Sciatic nerve (tissue), 2 donors: ENCODE measurements at places on chromosomes 11 and 22. TPM values are rescaled to one million over a fixed set of nuclear protein-coding genes. Genes with fewer than 3 reads are reported as not detected.

Gene SMC1B
- total RNA-seq, result not detected

Gene OR6A2
- total RNA-seq, result 0.18 TPM

Gene SLC1A2
- total RNA-seq, result 0.98 TPM

- no peak for DNase-seq
Observed at GRCh38 chr11:33691066-33691864, 9.4 kb downstream of the C11orf91 start.

DNA sequence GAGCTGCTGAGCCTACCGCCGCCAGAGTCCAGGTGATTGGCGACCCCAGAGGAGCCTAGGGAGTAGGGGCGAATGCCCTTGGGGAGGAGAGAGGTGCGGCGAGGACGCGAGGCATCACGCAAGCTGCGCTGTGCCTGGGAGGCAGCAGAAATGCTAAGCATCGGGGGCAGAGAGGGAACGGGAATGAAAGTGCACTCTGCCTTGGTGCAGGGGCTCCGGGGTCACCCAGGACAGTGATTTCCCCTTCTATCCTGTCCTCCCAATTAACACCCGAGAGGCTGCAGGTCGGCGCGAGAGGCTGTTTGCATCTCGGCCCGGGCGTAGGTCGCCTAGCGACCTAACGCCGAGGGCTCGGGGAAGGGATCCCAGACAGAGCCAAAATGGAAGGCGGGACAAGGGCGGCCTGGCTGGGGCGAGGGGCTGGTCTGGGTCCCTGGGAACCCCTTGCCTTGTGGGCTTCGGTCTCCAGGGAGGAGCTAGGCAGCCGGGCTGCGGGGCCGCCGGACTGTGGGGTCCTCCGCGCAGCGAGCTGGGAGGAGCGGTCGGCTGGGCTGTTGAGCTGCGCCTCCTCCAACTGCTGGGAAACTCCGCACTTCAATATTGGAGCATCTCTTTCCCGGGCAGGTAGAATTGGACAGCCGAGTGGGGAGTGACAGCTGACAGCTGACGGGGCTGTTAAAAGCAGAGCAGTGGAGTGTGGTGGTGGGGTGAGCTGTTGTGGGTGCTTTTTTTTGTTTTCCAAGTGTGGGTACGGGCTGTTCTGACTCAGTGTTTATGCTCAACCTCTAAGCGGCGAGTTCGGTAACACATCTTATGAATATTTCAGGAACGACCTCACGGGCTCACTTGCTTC, 657 bp downstream of the ELMOD1 start:
- no peak for DNase-seq

DNA sequence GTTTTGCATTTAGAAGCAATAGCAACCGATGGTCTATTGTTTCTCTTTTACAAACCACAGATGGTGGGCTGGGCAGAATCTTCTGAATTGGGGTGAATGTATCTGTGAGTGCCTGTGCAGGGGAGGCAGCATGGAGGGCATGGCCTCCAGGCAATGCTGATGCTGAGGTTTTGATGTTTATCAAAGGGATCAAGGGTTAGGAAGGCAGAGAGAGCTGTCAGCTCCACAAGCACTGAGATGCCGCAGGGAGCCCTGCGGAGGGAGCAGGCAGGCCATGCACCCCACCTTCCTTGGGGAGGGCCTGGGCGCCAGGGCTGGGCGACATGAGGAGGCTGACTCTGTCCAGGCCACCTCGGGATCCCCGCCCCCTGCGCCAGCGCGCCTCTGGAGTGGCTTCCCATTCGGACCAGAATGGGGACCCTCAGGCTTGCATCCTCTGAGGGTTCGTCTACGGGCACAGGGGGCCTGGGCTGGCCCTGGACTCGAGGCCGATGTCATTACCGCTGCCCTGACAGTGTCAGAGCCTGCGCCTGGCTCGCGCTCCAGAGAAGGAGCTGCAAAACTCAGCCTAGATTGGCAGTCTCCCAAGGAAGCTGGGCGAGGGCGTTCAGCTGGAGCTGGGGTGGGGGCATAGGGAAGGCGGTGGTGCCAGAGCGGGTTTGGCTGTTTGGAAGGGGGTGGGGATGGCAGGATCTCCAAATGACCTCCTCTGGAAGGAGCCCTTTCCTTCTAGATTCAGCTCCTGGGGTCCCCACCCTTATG, 13.9 kb upstream of the TH start:
- no peak for DNase-seq

GRCh38 chr11:78039919-78040671, 17.0 kb upstream of the KCTD14 start:
- peak; percentile 84 for DNase-seq
